ENCODE measurements at places on chromosomes 3 and 15.
A peak's percentile ranks its signal among the peaks of the same experiment; 100 is the strongest.

DNA sequence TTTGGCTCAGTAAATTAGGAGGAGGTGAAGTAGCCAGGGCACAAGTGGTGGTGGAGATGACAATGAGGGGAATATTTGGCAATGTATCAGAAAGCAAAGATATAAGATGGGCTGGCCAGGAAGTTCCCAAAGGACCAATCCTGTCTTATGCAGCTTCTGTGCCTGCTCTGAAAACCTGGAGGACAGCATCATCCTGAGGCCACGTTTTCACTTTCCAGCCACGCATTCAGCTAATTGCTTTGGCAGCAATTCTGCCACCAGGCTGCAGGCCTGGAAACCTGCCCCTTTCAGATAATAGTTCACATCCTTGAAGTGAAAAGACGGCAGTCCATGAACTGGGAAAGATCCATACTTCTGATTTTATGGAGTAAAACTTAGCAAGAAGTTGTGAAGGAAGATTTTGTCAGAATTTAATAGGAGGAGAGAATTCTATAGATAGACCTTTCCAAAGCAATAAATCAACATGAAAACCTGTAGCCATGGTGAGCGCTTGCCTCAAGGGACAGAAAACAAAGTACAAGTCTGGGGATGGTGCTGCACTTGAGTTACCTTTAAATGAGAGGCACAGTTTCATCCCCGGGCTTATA is 682.5 kb downstream of the GRM7 start:
- DNase-seq: no peak

- DNase-seq: no peak
Observed at GRCh38 chr15:86316726-86317383, 237.2 kb downstream of the AGBL1 start.

GRCh38 chr3:196772102-196772501 is 32.4 kb downstream of the PAK2 start:
- DNase-seq: no peak

DNA sequence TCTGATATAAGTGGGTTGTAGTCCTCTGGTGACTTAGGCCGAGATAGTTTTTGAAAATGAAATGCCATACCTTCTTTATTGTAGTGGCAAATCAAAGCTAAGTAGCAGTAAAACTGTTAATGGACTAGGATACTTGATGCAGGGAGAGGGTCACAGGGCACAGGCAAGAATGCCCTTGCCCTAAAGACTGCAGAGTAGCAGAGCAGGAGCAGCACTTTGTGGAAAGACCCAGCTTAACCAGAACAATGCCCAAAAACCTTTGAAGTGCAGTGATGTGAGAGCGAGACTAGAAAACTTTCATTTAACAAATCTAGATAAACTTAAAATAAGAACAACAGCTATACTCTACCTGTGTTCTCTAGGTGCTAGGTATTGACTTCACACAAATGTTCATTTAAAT is 121.9 kb downstream of the MBNL1 start:
- DNase-seq: no peak

- no peak for DNase-seq
Observed at GRCh38 chr15:66456211-66456610, 41.4 kb downstream of the SNAPC5 start.

- peak; percentile 23 for DNase-seq
Observed at GRCh38 chr15:31511707-31512310, 185.2 kb downstream of the KLF13 start.

DNA sequence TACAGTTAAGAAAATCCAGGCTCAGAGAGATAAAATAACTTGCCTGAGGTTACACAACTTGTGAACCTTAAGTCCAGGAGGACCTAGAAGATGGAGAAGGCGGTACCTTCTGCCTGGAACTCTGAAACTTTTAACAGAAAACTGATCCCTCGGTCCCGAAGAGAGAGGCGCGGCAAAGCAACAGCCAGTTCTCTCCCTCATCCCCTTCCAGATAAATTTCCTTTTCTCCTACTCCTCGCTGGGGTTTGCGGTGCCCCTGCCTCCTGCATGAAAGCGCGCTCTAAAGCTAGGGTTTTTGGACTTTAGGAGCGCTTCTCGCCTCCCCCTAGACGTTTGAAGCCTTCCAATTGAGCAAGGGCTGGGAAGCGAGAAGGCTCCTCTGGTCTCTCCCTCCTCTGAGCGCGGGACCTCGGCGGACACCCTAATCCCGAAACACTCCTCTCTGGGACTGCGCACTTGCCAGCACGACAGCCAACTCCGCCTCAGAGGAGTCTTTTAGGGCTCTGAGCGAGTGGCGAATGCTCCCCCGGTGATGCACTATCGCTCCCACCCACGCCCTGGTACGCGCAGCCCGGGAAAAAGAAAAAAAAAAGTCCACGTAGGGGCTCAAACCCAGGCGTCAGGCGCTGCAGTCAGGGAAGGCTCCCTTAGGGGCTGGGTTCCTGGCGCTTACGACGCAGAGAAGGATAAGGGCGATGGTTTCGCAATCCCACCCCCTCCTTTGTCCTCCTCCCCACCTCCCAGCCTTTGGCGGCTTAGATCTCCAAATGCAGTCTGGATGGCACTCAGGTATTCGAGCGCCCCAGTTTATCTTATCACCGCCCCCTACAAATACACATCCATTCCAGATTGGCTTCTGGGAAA is 7.9 kb upstream of the EOMES start:
- DNase-seq: peak; percentile 44

- no peak for DNase-seq
Observed at GRCh38 chr15:25134546-25134945, 179.8 kb downstream of the SNRPN start.

DNA sequence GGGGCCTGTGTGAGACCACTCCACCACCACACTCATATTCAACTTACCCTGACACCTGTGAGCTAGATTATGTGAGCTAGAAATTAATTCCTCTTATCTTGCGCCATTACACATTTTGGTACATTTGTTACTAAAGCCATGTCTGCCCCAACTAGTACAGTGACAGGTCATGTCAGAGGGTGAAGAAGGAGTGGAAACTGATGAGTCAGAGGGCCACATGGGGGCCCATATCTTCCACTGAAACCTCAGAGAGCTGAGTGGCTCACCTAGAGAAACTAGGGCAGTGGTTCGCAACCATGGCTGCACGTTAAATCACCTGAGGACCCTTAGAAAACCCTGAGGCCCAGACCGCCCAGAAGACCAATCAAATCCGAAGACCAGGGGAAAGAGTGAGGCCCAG is 15.7 kb upstream of the MEF2A start:
- peak; percentile 15 for DNase-seq

- DNase-seq: no peak
Observed at GRCh38 chr3:185405243-185405642, 42.3 kb downstream of the MAP3K13 start.

DNA sequence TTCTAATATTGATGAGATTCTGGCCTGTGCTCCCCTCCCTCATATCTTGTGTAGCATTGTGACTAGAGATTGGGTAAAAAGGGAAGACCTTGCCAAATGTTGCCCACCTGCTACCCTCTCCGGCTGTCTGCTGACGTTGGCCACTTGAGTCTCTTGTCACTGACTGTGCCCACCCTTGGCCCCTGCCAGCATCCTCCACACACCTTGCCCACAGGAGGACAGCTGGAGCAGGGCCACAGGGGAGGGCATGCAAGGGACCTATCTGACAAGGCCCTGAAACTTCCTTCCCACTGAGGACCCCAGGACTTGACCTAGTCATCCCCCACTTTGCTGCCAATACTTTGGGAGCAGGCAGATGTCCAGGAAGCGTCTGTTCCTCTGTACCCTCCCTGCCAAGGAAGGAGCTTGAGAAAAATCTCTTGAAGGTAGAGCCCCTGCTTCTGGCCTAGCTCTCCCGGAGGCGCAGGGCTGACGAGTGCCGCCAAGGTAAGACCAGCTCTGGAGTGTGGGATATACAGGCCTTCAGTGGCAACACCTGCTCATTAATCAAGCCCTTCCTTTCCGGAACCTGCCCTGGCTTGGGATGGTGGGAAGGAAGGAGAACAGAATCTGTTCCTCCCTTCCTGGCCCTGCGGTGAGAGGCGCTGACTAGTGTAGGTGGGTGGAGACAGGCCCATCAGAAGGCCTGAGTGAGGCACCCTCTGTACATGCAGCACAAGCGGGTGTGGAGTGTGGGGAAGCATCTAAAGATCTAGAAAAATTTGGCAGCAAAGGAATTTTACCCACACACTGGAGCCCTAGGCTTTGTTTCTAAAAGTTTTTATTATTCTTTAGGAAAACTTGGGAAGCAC is 4.9 kb upstream of the PAK6 start:
- DNase-seq: no peak

GRCh38 chr3:80391573-80391972 is 623.8 kb upstream of the ROBO1 start:
- DNase-seq: no peak

GRCh38 chr3:168714609-168715240 is 619.0 kb upstream of the GOLIM4 start:
- DNase-seq: no peak

DNA sequence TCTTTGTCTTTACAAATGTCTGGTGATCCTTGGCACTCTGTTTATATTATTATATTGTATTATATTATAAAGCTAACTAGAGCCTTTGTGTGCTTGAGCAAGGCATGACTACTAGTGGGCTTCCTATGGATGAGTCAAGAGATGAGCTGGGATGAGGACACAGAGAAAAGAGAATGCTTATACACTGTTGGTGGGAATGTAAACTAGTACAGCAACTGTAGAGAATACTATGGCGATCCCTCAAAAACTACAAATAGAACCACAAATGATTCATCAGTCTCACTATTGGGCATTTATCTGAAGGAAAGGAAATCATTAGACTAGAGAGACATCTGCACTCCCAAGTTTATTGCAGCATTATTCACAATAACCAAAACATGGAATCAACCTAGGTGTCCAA is 40.8 kb upstream of the MED12L start:
- no peak for DNase-seq

DNA sequence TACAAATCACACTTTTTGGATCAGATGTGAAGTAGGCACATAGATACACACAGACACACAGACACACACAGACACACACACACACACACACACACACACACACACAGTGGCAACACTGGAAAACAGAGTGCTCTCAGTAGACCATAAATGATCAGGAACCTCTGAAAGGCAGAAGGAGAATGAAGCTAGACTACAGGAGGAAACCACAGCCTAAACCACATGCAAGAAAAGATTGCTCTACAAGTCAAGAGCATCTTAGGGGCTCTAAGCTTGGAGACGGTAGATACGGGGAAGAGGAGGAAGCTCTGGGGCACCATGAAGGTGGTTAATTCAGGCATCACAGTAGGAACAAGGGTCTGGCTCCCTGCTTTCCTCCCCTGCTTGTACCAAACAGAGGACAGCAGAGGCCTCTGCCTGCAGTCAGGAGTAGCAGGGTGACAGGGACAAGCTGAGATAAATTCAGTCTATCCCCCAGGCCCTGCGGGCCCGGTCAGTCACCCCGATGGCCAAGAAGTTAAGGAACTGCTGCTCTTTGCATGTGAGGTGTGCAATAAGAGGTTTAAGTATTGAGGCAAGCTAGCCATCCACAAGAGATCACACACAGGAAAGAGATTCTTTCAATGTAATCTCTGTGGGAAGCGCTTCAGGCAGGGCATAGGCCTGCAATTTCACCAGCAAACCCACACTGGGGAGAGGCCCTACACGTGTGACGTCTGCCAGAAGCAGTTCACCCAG is 23.5 kb upstream of the ARPIN start:
- peak; percentile 1 for DNase-seq

DNA sequence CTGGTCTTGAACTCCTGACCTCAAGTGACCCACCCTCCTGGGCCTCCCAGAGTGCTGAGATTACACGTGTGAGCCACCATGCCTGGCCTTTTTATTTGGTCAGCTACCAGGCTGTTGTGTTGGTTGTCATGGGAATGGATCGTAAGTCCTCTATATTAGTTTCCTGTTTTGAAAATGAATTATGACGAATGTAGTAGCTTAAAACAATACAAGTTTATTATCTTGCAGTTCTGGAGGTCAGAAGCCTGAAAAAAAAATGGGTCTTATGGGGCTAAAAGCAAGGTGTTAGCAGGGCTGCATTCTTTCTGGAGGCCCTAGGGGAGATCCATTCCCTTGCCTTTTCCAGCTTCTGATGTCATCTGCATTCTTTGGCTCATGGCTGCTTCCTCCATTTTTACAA is 25.1 kb upstream of the HERC1 start:
- no peak for DNase-seq

- DNase-seq: no peak
Observed at GRCh38 chr15:70783610-70784022, 20.3 kb upstream of the UACA start.

- DNase-seq: no peak
Observed at GRCh38 chr3:43998836-43999727, 242.6 kb upstream of the TOPAZ1 start.

- DNase-seq: no peak
Observed at GRCh38 chr3:27686642-27687041, 35.5 kb downstream of the EOMES start.

- no peak for DNase-seq
Observed at GRCh38 chr3:158748237-158748828, 16.1 kb upstream of the RARRES1 start.

DNA sequence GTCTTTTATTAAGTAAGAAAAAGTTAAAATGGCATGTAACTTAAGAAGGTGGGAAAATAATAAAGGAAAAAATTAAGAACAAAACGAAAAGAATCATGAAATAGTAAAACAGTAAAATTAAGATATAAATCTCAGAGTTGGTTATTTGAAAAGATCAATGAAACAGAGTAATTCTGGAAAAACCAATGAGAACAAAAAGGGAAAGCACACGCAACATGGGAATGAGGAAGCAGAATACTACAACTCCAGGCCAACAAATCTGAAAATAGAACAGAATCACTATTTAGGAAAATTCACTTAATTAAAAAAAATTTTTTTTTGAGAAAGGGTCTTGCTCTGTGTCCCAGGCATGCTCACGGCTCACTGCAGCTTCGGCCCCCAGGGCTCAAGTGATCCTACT is 30.7 kb downstream of the WHAMM start:
- no peak for DNase-seq

DNA sequence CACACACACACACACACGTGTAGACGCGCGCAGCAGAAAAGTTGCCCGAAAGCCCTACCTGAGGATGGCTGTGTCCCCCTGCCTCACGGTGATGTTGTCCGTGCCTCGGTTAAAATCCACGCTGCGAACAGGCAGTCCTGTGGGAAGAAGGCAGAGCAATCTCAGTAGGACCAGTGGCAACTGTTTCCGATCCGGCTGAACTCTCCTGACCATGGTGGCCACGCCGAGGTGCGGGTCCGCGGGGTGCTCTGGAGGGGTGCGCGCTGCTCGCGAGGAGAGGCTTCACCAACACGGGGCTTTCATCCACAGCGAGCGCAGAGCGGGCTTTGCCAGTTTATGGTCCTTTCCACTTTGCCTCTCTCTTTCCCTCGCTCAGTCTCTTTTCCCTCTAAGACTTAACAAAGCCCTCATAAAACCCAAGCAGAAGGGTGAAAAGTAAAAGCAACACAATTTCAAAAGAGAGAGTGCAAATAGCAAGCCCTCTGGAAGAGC is 422 bp downstream of the LSAMP start:
- no peak for DNase-seq

DNA sequence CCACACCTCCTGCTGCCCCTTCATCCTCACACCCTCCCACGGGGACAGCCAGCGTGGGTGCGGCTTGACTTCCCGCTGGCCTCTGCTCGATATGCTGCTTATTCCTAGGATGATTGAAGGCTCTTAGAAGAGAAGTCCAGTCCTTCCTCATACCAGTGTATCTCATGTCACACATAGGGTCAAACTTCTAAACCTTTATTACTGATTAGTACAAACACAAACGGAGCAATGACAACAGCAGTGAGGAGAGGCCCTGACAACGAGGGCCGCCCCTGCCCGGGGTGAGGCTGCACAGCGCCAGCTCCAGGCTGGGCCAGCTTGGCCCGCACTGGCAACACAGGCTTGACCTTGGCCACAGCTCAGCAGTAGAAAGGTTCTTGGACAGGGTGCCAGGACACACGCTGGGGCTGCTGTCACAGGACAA is 3.7 kb downstream of the CIB1 start:
- DNase-seq: no peak

- no peak for DNase-seq
Observed at GRCh38 chr3:134328147-134328591, 46.1 kb downstream of the AMOTL2 start.

Data from stimulated activated CD4-positive, alpha-beta T cell treated with anti-CD3 and anti-CD28 coated beads, Interleukin-4, amount 100 ng/mL, for 4 hours (primary cell).